ENCODE measurements at places on chromosomes 11 and 22.

- peak; percentile 88 for DNase-seq
Measured at GRCh38 chr22:41237707-41238569, 2.8 kb downstream of the CHADL start.

DNA sequence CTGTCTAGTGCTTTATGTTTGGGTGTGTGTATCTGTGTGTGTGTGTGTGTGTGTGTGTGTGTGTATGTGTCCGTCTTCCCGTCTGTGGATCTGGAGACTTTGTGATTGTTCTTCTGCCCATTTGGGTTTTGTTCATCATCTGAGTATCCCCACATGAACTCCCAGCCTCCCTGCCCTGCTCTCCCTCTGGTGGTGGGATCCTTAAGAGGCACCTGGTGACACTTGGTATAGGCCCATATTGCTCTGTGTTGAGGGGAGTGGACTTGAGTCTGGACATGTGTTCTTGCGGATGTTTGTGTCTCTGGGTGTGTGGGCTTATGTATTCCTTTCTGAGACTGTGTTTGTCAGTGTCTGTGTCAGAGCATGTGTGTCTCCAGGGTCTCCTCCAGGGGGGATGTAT is 15.3 kb downstream of the RCOR2 start:
- no peak for DNase-seq

DNA sequence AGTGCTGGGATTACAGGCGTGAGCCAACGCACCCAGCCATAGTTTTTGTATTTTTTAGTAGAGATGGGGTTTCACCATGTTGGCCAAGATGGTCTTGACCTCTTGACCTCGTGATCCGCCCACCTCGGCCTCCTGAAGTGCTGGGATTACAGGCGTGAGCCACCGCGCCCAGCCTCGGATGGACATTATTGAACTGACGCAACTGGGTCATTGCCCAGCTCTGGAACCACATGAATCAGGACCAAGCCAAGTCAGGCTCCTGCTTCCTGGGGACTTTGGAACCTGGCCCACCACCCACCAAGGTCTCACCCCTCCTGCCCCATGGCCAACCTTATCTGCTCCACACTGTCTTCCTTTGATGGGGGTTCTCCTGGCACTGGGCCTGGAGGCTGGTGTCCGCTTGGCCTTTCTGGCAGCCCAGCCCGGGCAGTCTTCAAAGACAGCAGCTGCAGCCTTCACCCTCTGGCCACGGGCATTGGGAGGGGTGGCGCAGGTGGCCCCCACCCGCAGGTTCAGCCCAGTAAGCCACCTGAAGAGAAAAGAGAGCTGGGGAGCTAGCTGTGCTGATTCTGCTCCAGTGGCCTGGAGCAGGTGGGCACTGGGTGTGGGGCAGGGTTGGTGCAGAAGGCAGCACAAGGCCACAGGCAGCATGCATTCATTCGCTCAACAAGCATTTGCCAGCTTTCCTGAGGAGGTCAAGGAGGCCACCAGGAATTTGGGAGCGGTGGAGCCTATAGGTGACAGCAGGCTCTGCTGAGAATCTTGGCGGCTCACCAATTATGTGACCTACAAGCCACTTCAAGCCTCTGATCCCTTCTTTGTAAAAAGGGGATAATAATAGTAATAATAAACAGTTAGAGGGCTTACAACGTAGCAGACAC is 5.7 kb downstream of the CHADL start:
- no peak for DNase-seq

DNA sequence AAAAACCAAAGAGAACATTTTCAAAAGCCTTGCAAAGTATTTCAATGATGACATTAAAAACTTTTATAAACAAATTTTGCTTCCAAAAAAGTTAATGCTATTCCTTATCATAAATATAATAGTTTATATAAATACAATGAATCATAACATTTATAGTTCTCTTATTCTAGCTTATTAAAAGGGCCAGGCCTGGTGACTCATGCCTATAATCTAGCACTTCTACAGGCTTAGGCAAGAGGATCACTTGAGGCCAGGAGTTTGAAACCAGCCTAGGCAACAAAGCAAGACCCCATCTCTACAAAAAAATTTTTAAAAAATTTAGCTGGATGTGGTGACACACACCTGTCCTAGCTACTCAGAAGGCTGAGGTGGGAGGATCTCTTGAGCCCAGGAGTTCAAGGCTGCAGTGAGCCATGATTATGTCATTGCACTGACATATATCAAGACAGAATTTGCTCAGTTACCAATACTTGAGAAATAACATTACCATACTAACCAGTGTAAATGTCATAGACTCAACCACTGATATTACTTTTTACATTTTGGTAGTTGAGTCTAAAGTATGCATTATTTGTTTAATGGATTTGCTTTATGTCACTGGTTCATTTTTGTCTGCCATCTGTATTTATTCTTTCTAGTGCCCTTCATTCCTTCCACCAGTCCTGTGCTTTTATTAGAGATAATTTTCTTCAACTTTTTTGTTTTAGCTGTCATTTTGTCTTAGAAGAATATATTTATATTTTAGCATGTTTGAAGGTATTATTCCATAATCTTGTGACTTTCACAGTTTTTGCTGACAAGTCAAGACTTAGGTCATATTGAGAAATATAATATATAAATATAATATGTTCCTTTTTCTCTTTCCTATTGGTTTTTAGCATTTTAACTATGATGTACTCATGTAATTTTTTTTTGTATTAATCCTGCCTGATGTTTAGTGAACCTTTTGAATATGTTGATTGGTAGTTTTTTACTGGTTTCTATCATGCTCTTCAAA is 56.2 kb downstream of the CYP2R1 start:
- DNase-seq: no peak

DNA sequence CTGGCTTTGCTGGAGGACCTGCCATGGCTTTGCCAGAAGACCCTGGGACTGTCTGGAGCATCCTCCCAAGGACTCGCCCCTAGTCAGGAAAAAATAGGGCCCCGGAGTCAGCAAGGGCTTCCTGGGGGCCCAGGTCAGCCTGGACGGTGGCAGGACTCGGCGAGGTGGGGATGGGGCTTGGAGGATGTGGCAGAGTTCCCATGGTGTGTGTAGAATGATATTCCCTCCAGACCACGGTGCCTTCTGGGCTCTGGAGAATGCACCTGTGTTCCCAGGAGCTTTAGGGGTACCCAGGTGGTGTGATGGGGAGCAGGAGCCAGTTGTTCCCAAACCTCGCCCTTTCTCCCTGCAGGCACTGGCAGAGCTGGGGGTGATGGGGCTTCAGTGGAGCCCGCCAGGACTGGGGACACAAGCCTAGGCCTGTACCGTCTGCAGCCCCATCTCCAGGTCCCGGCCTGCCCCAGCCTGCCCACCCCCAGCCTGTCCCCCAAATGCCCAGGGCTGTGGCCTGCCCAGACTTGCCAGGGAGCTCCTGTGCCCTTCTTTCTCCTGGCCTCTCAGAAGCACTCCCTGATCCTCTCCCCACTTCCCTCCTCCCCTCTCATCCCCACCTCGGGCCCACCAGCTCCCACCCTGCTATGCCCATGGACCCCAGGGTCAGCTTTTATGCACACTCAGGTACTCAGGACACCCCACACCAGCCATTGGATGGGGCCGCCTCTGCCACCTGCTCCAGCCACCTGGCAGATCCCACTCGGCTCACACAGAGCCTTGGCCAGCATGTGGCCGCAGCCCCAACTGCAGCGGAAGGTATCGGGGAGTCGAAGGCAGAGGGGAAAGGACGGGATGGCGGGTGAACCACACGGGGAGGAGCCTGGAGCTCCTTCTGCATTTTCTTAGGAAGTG is 82.1 kb downstream of the CDKN1C start:
- no peak for DNase-seq

GRCh38 chr11:57667736-57668433 is at the start of gene ZDHHC5:
Gene ZDHHC5, plus strand, starts transcription at chr11:57668114. Its CDS starts 4,977 bp downstream, at chr11:57673091.
- DNase-seq: peak; percentile 99

- DNase-seq: no peak
Measured at GRCh38 chr11:33533386-33534052, 167.1 kb downstream of the C11orf91 start.

DNA sequence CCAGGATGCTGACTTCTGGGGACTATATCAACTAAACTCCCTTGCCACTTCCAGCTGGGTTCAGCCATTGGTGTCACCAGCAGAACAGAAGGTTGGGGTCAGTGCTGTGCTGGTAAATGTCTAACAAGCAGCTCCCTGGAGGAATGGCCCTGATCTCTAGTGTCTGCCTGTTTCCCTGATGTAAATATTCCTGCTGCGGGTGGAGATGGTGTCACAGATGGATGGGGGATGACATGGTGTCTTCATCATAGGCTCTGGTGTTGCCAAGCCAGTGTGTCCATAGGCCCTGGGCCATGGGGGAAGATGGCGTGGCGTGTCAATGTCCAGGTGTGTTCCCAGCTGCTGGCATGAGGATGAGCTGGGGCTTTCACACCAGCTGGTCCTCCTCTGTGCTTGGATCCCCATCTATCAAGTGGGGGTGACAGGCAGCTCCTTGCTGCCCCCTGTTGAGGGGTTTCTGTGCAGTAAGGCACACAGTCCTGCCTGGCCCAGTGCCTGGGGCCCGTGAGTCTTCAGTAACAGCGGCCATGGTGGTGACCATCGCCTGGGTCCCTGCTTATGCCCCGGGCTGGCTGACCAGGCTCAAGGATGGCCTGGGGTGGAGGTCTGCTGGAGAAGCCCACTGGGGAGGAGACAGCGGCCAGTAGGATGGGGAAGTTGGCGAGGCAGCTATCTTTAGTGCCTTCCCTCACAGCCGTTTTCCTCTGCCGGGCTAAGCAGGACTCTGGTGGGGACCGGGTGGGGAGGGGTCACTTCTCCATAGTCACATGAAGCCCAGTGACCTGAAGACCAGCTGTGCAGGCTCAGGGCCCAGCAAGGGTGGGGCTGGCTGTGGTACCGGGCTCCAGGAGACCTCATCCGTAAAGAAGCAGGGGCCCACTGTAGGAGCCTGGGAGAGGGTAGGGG is 12.7 kb downstream of the RPL3 start:
- DNase-seq: peak; percentile 77

GRCh38 chr22:25064894-25065560 is 112.5 kb downstream of the KIAA1671 start:
- no peak for DNase-seq

GRCh38 chr11:61592176-61592575 is 11.3 kb upstream of the SYT7 start:
- no peak for DNase-seq

GRCh38 chr22:30241576-30242371 is 4.8 kb downstream of the LIF start:
- DNase-seq: no peak

GRCh38 chr11:398826-399225 is 4.8 kb downstream of the PKP3 start:
- no peak for DNase-seq

GRCh38 chr22:21933910-21934309 is 18.7 kb downstream of the PPM1F start:
- no peak for DNase-seq
